ENCODE measurements at places on chromosomes 12 and 14.
A peak's percentile ranks its signal among the peaks of the same experiment; 100 is the strongest.

- DNase-seq: no peak
Measured at GRCh38 chr12:128905003-128905544, 51.8 kb downstream of the GLT1D1 start.

- DNase-seq: no peak
Measured at GRCh38 chr14:99063620-99064225, 208.3 kb downstream of the BCL11B start.

GRCh38 chr12:5203274-5203673 lies 159.6 kb downstream of the KCNA5 start:
- DNase-seq: no peak

- DNase-seq: no peak
Measured at GRCh38 chr12:14931359-14931758, 7.0 kb downstream of the ERP27 start.

DNA sequence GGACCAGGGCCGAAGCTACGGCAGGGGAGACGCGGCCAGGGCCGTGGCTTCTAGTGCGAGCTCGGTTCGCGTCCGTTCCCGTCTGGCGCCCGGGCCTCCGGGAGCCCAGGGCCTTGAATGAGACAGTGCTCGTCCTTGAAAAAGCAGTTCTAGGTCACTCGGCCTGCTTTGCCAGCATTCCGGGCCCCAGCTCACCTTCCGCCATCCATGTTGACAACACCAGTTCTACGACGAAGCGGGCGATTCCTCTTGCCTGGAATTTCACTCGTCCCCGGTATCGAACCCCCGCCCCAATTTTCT lies 4.5 kb downstream of the OR10AD1 start:
- no peak for DNase-seq

DNA sequence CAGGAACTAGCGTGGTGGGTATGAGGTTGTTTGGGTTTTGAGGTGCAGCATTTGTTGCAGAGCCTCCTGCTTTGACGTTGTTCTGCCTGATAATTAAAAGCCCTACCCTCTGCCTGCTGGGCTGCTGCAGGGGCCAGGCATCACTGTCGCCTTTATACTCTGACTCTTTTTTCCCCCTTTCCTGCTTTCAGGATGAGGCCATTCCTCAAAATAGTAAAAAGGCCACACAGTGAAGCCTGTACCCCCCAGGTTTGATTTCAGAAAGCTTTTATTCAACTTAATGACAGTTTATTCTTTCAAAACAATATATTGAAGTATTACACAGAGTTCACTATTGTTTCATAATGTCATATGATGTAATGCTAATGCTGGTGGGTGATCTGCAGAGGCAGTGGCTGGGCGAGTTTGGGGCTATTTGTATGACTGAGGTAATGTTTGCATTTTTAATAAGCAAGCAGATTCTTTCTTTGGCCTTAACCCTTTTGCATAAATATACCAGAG lies 9.1 kb downstream of the BORCS5 start:
- DNase-seq: peak; percentile 22

- peak; percentile 13 for DNase-seq
Measured at GRCh38 chr12:90940872-90941499, 14.0 kb downstream of the CCER1 start.

DNA sequence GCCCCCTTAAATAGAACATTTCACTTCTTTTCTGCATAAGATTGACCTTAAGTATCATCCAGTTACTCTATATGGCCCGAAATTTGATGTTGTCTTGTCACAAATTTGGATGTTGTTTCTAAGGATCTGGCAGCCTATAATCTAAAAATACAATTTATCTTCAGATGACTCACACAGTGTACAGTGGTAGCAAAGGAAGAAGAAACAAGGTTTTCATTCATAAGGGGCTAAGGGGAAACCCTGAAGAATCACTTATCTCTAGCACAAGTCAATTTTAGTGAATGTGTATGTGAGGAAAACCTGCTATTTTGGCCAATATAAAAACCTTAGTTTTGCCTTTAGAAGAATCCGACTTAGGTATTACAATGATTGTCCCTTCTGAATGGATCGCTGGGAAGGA lies 606.3 kb upstream of the LRFN5 start:
- no peak for DNase-seq

GRCh38 chr14:76828339-76829012 lies 2.3 kb downstream of the LRRC74A start:
- DNase-seq: no peak

DNA sequence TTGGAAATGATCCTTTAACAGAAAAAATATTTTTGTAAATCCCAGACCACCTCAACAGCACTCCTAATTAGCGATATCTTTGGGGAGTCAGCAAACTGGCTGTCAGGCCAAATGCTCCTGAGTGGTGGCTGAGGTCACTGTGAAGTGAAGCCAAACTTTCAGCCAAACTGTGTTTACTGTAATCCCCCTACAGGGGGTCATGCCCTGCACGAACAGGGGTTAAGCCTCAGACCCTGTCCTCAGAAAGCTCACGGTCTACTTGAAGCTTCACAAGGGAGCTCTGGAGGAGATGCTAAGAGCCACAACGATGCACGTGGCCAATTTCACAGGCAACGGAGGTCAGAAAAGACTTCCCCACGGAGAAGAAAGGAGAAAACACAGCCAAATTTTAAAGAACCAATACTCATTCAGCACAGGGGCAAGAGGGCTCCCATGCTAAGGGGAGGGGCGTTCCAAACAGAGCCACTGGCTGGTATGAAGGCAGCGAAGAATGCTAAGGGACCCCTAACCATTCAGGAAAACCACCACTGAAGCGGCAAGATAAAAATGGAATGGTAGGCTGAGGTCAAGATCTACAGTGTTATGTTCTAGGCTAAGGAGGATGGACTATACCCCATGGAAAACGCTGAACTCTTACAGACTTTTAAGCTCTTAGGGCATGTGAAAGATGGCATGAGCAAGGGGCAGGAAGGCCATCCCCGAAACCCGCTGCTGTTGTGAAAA lies 105.4 kb downstream of the ITPR2 start:
- no peak for DNase-seq

DNA sequence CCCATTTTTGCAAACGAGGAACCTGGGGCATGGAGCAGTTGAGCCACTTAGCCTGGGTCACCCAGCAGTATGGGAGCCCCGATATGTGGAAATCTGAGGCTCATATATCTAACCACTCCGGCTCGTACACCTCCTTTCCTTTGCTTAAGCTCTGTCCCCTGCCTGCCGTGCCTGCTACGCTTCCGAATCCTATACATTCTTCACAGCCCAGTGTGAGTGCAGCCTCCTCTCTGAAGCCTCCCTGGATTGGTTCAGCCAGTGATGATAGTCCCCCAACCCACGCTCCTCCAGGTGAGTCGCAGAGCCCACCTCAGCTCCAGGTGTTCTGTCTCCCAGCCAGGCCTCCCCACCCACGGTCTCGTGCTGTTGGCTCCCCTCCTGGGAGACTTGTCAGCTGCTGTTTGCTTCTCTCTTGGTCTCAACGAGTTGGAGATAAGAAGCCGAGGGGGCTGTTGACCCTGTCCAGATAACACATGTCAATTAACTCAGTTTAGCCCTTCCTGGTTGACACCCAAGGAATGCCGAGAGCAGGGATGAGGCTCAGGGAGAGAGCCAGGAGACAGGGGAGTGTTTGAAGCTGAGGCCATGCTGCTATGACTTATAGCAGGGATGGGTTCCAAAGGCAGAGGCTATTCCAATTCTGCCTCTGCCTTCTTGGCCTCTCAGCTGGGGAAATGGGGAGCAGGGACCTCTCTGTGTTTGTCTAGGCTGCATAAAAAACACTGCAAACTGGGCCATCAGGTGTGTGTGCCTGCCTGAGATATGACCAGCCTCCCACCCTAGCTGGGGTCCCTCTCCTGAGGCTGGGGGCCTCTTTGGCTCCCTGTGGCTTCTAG lies 19.0 kb downstream of the SDSL start:
- DNase-seq: no peak

GRCh38 chr14:42428996-42429395 lies 822.3 kb downstream of the LRFN5 start:
- DNase-seq: no peak

DNA sequence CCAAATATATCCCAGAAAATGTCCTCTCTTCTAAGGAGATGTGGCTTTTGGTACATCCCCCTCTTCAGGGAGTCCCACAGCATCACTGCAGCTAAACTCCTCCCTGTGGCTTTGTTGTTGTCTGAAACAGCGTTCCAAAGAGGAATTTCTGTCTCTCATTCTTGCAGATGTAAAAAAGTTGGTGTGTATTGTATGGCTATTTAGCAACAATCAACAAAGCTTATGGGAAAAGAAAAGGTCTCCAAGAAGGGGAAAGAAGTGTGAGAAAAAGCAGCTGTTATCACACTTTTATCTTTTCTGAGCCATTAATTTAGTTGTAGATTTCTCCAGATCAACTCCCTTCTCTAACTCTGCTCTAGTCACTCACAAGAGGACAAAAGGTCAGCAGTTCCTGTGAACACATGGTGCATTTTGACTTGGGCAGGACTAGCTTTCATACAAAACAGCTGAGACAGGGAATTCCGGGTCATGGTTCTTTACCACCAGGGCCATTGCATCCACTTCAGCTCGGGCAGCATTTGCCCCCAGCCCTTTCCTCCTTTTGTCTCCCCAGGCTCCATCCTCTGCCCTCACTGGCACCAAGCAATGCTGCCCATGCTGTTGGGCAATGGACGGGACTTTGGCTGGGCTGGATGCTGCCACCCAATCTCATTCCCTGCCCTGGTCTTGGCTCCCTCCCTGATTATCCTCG lies 184.7 kb downstream of the TMX1 start:
- DNase-seq: no peak

DNA sequence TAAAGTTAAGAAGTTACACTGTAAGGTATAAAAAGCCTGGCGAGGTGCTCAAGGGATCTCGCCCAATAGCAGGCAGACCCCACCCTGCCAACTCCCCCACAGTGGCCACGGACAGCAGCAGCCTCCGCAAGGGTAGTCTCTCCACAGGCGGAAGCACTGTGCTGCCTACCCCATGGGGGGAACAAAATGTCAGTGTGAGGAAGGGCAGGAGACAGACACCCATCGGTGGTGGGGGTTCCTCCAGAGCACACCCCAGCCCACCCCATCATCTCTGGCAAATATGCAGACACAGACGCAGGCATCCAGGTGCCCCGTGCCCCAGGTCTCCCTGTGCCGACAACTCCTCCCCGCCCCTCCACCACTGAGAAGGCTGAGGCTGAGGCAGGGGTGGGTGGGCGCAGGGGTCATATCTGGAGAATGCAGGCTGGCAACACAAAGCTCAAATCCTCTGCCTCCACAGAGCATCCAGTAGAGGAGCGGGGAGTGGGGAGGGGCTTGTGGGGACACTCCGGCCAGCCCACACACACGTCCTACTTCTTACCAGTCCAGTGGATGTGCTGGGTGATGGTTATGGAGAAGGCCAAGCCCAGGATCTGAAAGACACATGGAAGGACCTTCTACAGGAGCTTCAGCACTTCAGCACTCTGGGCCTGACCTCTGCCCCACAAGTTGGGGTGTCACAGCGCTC lies 68.3 kb upstream of the DDX11 start:
- DNase-seq: no peak

DNA sequence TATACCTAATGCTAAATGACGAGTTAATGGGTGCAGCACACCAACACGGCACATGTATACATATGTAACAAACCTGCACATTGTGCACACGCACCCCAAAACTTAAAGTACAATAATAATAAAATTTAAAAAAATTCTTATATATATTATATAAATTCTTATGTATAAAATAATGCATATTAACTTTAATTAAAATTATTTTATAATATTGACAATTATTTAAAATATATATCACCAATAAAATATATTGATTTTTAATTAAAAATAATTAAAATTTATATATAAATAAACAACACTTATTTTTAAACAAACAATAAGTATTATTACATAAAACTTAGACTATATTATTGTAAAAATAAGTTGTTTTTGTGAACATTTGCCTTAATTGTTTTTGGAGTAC lies 188.8 kb downstream of the SYT1 start:
- no peak for DNase-seq

DNA sequence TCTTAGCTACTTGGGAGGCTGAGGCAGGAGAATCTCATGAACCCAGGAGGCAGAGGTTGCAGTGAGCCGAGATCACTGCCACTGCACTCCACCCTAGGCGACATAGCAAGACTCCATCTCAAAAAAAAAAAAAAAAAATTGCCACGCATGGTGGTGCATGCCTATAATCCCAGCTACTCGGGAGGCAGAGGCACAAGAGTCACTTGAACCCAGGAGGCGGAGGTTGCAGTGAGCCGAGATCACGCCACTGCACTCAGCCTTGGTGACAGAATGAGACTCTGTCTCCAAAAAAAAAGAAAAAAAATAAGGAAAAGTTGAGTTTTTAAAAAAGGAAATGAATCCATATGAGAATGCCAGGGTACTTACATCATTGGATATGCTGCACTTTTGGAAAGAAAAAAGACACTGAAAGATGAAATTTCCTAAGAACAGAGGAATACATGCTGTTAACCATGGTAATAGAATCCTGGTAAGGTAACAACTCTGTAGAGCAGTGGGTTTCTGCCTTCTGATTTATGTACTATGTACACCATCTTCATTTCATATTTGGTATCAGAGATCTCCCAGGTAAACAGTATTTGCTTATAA lies 222.7 kb downstream of the ERC1 start:
- DNase-seq: no peak

- no peak for DNase-seq
Measured at GRCh38 chr12:68234140-68234539, 8.5 kb upstream of the IL26 start.

DNA sequence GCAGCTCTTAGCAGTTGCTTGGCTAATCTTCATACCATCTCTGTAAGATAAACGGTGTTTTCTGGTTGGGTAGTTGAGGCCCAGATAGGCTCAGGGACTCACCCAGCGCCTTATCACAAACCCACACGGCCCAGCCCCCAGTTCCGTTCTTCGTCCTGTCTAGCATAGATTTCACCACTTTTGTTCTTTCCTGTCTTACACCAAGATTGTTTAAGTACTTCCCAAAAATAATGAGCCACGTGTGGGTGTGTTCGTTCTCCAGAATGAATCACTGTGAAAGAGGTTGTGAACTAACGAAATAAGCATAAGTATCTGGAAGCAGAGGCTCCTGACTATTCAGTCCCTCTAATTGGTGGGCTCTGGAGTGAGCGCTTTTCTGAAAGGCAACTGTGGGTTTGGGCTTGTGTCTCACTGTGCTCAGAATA lies 21.4 kb downstream of the ACVR1B start:
- DNase-seq: no peak

- no peak for DNase-seq
Measured at GRCh38 chr12:56816491-56816890, 53.4 kb downstream of the HSD17B6 start.

DNA sequence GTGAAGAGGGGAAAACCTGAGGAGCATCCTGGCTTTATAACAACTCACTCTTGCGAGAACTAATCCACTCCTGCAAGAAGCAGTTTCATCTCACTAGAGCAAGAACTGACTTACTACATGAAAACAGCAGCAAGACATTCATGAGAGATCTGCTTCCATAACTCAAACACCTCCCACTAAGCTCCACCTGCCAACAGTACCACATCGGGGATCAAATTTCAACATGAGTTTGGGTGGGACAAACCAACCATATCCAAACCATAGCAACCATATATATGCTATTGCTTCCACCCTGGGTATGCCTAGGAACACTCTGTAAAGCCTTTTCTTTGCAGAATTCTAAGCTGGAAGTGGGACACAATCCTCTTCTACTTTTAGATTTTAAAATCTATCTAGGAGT lies 13.9 kb upstream of the AVPR1A start:
- DNase-seq: no peak

Data from NCI-H1930 (cell line).